ENCODE measurements at places on chromosomes 4 and X.
A peak's percentile ranks its signal among the peaks of the same experiment; 100 is the strongest.

- no peak for DNase-seq
Observed at GRCh38 chr4:44257461-44257860, 191.1 kb downstream of the KCTD8 start.

- no peak for DNase-seq
Observed at GRCh38 chr4:174369985-174370384, 86.3 kb downstream of the CEP44 start.

DNA sequence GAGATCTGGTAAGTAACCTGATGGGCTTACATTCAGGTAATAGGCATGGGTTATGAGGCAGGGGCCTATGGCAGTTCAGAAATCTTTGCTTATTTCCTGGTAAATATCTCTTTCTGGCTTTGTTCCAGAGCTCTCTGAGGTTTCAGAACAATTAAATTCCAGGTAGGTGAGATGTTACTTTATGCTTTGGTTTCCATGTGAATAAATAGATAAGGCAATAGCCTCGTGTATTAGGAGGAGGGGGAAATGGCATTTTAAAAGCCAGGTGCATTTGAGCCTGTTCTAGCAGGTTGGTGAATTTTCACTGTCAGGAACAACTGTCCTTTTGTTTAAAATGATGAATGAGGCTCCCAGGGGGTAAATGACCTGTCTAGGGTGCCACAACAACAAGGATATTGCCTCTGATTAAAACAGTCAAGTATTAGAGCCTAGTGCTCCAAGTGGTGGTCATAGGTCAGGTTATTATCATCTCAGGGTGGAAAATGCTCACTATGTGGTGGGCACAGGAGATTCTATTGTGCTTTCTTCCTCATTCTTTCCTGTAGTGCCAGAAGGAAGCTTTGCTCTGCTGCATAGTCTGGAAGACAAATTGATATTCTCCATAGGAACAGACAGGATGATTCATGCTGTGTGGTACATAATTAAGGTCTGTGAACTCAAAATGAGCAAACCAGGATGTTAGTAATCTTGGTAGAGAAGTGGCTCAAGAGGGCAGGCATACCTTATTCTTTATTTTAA is 296.2 kb downstream of the INPP4B start:
- no peak for DNase-seq

DNA sequence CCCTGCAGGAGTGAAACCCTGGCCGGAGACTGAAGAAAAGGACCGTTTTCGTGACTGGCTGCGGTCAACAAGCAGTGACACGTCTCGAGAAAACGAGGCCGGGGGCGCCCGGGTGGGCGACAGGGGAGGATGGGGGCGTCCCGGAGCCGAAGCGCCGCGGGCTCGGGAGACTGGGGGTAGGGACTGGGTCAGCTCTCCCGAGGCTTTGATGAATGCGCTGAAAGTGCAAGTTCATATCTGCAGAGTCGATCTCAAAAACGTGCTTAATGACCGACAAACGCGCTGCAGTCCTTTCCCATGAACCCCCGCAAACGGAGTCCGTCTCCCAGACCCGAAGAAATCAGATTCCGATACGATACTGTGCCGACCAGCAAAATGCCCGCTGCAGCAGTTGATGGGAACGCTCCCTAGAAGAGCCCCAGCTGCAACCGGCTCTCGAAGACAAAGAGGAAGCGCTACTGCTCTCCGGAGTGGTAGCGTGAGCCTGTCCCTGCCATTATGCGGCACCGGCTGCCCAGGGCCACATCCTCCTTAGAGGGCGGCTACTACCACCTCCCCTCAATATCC is 806 bp upstream of the CD99L2 start:
- DNase-seq, result no peak

DNA sequence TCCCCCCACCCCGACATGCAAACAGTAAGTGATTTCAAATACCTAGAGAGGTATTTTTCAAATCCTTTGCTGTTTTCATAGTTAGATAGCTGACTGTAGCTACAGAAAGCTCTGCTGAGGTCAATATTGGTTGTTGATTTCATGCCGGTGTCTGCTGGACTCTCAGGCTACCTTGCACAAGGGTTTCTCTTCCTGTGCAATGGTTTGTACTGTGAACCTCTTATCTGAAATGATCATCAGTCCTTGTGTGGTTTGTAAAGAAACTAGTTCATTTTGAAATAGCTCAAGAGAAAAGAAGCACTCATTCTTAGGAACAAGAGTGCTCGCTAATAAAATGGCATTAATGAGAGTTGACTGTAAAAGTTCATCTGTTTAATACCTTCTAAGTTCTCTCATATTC is 2.1 kb downstream of the MTM1 start:
- no peak for DNase-seq

GRCh38 chrX:66676413-66676812 is 37.5 kb upstream of the EDA2R start:
- DNase-seq, result no peak

GRCh38 chr4:156598138-156598681 is 373.4 kb downstream of the PDGFC start:
- DNase-seq, result no peak

DNA sequence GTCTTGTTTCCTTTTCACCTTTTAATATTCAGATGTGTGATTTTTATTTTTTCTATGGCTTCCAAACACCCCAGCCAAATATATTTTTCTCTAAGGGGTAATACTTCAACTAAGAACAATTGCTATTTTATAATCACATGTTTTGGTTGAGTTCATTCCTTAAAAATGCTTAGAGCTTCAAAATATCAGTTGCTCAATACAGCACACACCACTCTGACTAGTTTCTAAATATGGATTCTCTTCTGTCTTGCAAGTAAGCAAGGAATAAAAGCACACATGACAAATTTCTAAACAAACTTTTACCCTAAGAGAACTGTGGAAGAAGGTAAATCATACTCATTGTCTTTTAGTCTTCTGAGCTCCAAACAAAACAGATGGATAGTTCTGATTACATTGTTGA is 27.2 kb downstream of the ANTXR2 start:
- DNase-seq, result no peak

GRCh38 chrX:96102997-96103396 is 581.6 kb upstream of the DIAPH2 start:
- no peak for DNase-seq

GRCh38 chr4:83012200-83012686 is 1.6 kb upstream of the LIN54 start:
- DNase-seq, result peak; percentile 4

- no peak for DNase-seq
Observed at GRCh38 chrX:41559235-41560052, 112.3 kb downstream of the NYX start.

- DNase-seq, result no peak
Observed at GRCh38 chr4:36123906-36124305, 120.4 kb downstream of the ARAP2 start.

- DNase-seq, result no peak
Observed at GRCh38 chr4:924107-925096, 7.7 kb downstream of the GAK start.

DNA sequence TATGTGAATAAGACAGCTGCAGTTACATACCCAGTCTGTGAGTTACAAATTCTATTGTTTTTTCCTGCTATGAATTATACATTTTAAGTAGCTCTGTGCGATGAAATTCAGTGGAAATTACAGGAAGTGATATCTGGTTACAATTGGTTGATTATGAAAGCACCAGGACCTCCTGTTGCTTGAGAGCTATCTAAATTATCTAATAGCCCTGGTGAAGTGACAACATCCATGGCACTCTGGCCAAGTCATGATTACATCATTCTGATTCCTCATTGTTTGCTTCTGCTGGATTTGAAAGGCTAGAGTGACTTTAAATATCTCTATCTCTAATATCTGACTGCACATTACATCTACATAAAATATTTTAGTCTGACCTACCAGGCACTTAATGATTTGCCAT is 515.0 kb downstream of the CFAP47 start:
- DNase-seq, result no peak

DNA sequence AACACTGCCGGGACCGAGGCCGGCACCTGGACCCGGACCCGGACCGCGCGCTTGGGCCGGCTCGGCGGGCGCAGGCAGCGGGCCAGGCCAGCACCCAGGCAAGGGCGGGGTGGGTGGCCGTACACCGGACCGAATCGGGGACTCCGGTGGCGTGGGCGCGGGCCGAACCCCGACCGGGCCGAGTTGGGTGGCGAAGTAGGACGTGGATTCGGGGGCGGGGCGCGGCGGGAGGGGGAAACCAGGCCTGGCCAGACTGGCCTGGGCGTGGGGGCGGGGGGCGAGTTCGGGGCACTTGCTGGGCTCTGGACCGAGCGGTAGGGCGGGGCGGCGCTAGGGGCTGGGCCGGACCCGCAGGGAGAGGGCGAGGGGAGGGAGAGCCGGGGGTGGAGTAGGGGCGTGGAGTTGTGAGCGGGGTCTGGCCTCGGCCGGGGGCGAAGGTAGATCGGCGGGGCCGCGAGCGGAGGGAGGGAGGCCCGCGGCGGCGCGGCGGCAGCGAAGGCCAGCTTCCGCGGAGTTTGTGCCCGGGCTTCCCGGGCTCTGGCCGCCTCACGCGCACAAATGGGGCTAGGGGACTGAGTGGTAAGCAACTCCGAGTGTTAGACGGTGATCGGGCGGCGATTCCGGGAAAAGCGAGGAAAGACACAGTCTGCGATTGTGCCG is 1.8 kb upstream of the BCORL1 start:
- DNase-seq, result no peak

DNA sequence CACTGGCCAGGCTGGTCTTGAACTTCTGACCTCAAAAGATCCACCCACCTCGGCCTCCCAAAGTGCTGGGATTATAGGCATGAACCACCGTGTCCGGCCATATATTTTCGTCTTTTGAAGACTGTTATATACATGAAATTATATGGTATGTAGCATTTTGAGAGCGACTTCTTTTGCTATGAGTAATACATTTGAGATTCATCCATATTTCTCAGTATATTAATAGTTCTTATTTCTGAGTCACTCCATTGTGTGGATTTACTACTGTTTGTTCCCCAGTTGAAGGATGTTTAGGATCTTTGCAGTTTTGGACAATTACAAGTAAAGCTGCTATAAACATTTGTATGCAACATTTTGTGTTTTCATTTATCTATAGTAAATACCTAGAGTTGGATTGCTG is 34.9 kb downstream of the GNL3L start:
- DNase-seq, result no peak

- DNase-seq, result no peak
Observed at GRCh38 chr4:95599777-95600400, 51.1 kb upstream of the UNC5C start.

DNA sequence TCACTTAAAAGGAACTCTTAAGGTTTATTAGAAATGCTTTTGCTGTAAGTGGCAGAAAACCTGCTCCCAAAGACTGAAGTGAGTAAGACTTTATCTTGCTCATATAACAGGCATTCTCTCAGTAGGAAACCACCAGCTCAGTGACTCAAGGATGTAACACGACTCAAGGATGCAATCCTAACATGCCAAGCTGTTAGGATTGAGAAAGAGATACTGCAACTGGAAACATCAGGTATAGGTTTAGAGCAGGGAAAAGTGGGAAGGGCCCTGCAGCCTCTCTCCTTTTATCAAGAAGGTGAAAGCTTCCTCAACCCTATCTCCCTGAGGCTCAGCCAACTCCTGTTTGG is 11.9 kb upstream of the SLC9A7 start:
- DNase-seq, result no peak

DNA sequence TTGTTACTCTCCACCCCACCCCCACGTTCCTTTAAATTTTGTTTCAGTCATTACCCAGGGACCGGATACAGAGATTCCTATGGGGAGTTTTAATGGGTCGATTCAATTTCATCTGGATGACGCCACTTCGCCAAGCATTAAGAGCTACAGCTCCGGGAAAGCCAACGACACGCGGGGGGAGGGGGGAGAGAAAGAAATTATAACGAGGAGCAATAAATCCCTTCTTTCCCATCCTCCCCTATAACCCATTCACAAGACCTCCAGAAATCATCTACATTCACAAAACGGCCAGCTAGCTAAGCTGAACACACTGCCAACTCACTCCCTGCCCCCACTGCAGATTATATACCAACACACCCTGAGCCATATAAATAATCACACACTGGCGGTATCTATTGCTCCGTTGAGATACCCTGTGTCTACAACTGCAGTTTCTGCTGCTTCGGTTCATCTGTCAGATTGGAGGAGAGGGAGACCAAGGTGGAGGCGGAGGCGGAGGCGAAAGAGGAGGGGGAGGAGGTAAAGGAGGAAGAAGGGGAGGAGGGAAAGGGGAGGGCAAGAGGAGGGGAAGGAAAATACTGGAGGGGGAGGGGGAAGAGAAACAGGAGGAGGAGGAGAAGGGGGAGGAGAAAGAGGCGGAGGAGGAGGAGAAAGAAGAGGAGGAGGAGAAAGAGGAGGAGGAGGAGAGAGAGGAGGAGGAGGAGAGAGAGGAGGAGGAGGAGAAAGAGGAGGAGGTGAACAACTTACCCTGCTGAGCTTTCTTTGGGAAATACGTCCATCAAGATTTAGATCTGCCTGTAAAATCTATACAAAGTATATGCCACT is 113.9 kb upstream of the VAMP7 start:
- DNase-seq, result no peak

DNA sequence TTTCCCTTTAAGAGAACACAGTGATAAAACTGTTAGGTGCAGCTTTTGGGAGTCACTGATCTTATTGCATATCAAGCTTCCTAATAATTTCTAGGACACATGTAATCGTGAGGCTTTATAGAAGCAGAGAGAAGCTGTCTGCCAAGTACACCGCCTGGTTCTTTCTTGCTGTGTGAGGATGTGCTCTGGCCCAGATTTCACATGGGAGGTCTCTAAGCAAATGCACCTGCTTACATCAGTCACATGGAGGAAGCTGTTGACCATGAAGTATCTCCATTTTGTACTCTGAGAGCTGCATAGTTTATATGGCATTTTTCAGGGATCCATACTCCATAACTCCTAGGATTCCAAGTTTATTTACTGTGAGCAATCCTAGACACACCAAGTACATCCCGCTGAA is 37.1 kb downstream of the RGS12 start:
- no peak for DNase-seq

DNA sequence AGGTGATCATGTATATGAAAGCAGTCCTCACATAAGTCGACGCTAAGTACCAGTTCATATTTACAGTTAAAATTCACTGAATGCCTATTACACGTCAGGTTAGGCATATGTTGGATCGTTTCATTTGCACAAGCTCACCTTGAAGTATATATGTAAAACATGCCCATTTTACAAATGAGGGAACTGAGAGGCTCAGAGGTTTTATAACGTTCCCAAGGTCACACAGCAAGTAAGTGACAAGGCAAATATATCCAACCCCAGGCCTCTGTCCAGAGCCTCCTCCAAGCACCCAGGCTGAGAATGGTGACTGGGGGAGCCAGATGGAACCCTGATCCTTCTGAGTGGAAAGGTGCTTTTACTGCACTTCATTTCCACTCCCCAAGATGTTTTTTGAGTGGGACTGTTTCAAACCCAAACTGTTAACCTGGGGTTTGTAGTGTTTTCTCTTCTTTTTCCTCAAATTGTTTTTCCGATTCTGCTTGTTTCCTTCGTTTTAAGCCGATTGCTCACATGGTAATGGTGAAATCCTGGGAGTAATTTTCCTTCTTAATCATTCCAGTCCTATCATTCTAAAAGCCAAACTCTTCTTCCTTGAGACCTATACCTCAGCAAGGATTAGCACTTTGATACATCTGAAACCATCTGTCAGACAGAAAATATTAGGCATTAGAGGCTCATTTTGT is 791 bp downstream of the SMIM20 start:
- no peak for DNase-seq

Measured in activated T-helper 1 cell treated with anti-CD3 and anti-CD28 coated beads, Interleukin-2, amount 50 U/mL, for 16 hours (primary cell).